Hindlimb muscle (tissue), 1 donor: ENCODE measurements at places on chromosomes 11 and 22.

- DNase-seq: no peak
Measured at GRCh38 chr11:67043572-67044349, 12.9 kb upstream of the RHOD start.

DNA sequence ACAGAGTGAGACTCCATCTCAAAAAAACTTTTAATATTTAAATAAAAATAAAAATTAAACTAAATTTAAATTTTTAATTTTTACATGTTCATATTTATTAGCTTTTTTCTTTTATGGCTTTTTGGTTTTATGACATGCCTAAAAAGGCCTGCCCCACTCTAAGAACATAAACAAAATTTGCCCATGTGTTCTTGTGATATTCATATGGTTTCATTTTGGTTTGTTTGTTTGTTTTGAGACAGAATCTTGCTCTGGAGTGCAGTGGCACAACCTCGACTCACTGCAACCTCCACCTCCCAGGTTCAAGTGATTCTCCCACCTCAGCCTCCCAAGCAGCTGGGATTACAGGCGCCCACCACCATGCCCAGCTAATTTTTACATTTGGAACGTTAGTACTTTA is 27.7 kb downstream of the SUSD2 start:
- DNase-seq: no peak

GRCh38 chr22:25475257-25476022 is 89.0 kb upstream of the GRK3 start:
- peak; percentile 29 for DNase-seq

GRCh38 chr11:61718621-61719302 is 33.7 kb upstream of the MYRF start:
- DNase-seq: peak; percentile 79

- no peak for DNase-seq
Measured at GRCh38 chr11:2528301-2529050, 83.7 kb downstream of the KCNQ1 start.

DNA sequence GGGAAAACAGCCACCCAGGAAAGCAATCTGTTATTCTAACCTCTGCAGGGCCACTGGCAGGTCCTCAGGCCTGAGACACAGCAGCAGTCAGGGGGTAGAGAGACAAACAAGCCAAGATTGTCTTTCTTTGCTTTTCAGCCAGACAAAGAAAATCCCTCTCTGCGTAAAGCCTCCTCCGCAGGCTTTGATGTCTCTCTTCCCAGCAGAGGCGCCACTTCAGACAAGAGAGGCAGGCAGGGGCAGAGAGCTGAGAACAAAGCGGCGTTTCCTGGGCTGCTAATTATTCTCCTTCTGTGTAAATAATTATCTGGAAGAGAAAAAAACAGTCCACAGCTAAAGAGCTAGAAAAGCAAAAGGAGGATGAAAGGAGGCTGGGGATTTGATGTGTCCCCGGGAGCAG is 102.7 kb upstream of the SEZ6L start:
- DNase-seq: no peak

GRCh38 chr11:19728436-19728835 is 15.8 kb downstream of the NAV2 start:
- no peak for DNase-seq

DNA sequence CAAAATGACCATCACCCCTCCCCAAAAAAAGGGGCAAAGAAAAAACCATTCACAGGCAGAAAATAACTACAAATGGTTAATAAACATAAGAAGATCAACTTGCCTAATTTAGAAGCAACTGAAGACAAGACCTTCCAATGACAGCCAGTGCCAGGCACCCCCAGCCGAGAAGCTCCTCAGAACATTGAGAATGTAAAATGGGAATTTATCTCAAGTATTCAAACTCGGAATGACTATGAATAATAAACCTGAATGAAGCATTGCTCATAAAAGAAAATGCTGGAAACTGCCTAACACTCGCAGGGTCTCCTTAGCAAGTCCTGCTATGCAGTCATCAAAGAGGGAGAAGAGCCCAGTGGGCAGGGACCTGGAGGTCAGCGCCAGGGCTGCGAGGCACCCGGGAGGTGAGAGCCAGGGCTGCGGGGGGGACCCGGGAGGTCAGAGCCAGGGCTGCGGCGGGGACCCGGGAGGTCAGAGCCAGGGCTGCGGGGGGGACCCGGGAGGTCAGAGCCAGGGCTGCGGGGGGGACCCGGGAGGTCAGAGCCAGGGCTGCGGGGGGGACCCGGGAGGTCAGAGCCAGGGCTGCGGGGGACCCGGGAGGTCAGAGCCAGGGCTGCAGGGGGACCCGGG is 23.2 kb upstream of the MOB2 start:
- no peak for DNase-seq

DNA sequence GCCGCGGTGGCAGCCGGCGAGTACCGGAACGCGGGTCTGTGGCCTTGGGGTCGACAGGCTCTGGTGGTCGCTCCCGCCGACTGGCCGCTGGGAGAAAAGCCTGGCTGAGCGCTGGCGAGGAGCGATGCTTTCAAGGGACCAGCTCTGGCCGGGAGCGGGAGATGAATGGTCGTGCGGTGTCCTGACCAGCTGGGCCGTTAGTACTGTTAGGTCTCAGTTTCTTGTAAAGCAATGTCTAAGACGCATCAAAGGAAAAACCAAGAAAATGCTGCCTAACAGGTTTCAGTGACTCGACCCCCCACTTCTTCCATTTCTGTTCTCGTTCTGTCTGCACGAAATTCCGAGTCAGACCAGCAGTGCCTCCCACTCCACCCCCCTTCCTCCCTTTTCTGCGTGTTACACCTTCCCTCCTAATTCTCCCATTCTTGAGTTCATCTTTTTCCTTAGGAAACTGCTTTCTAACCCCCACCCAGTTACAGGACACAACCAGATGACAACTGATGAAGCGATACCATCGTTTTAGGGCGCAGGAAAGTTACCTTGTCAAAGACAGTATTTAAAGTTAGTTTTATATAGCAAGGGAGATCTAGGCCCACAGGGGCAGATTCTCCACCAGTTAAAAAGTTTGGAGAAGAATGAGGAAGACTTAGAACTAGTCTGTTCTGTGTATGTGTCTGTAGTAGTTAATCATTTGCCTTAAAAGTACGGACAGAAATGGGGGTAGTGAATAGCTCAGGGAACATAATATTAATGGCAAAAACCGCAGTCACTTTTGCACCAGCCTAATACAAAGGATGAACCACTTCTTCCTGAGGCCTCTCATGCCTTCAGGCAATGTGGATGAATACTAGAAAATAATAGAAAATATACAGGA is 1.0 kb downstream of the CUL5 start:
- peak; percentile 4 for DNase-seq
